ENCODE measurements at places on chromosomes 2 and 18.

DNA sequence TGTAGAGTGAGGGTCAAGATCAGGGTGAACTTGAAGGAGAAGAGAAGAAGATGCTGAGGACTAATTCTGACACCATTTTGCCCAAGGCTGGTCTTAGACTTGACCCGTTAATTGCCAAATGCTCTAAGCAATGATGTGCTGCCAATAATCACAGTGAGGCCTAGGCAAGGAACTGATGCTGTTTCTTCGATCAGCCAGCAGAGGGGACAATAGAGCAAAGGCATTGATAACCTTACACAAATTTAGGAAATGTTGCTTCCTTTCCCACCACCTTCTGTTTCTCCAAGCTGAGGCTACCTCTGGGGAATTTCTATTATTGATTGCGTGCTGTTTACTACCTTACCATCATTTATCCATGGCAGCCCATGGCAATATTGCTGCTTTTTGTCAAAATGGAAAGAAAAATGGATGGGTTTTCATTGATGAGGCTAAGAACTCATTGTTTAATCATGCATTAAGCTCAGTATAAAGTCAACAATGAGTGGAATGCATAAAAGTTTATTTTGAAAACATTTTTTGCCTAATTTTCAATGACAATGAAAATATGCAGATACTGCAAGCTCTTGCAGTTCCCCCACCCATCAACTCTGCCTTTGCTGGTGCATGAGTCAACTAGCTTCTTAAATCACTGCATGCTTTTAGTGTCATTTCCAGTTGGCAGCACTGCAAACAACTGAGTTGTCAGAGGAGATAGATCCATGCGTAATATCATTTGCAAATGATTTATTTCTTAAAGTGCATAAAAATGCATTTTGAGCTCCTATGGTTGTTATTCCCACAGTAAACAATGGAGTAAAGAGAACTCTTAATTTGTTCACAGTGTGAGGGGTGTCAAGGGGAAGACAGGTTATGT lies 116.4 kb upstream of the NYAP2 start:
- DNase-seq, result no peak

DNA sequence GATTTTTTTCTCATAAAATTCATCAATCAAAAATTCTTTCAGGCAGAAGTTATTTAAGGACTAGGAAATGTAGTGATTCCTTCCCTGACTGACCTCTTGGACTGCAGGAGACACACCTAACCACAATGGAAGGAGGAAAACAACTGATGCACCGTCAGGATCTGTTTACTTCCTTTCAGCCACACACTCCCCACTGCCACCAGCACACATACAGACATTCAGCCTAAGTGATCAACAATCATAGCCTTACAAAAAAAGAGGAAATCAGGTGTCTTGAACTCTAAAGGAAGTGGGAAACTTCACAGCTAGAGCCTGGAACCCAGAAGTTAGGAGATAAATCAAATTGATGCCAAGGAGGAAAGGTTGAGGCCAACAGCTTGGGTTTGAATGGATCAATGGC lies 213.5 kb upstream of the ACVR2A start:
- DNase-seq, result no peak

GRCh38 chr2:37643730-37644078 lies 27.7 kb downstream of the CDC42EP3 start:
- DNase-seq, result no peak

DNA sequence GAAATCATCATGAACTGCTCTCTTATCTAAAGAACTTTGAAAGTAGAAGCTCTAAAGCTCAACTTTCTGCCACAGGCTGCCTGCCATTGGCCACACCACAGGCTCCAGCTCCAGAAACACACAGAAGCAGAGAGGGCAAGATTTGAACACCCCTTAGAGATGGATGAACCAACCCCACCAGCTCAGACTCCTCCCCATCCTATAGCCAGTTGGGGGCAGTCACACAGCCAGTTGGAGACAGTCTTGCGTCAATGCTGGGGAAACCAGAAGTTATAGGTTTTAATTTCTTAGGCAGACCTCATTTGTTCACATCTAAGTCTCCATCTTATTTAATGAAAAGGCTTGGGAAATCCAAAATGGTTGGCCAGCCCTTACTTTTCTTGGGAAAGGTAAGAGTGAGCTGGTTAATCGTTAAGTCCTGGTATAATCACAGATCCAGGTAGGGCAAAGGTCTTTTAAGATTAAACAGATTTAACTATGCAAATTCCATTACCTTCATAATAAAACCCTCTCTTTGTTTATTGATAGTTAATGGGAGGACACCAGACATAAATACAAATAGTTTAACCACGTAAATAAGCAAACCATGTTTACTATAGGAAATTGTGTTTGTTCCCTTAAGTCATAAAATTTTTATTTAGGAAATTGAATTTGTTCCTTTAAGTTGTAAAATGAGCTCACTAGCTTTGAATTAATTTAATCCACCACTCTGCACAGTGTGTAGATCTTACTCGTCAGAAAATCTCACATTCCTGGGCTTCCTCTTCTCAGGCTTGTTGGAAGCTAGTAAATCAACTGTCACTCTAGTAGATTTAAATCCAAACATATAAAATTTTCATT lies 28.0 kb downstream of the MRO start:
- DNase-seq, result no peak
